Occipital lobe (tissue), 3 donors: ENCODE measurements at places on chromosomes 1 and 21. TPM values are rescaled to one million over a fixed set of nuclear protein-coding genes. Genes with fewer than 3 reads are reported as not detected.

- DNase-seq, result no peak
Observed at GRCh38 chr1:62712336-62713243, 24.4 kb upstream of the DOCK7 start.

DNA sequence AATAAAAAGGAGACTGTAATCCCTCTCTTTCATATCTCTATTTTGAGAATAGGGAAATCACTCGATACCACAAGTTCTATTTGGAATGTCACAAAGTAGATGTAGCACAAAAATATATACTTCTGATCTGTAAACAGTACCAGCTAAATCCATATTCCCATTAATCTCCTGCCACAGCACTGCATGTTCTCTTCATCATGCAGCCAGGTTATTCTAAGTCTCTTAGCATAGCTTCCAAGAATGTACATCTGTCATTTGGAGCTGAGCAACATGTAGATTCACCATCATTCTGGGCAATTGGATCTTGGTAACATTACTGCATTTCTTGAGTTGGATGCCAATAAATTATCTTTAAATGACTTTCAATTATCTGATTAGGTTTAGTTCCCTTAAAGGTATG, 1874.5 kb downstream of the MRPL39 start:
- DNase-seq, result no peak

- no peak for DNase-seq
Observed at GRCh38 chr1:200267458-200267857, 142.4 kb downstream of the ZNF281 start.

DNA sequence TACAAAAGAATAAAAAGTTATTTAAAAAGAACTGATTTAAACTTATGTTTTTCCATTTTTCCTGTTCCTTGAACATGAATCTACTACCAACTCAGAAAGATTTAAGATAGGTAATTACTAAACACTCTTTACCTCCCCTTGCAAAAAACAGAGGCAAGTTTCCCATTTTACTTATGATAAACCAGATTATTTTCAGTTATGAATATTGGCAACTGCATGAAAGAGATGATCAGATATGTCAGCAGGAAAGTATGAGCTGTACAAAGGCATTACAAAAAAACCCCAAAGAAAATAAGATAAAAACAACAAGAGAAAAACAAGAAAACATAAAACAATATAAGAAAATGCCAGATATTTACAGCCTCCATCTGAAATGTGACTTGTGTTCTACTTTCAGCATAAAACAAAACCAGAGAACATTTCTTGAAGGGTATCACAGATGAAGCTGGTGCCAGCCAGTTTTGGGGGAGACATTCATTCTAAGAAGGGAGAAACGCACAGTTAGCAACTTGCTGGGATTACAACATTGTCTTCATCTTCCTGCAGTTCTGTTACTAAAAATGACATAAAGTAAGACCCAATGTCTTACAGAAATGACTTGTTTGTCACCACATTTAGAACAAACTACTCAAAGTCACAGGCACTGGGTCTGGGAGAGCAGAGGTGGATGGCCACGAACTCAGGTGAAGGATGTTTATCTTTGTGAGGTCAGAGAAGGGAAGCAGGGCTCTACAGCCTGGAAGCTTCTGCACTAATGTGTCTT, 19.1 kb downstream of the ZC3H12A start:
- no peak for DNase-seq

- no peak for DNase-seq
Observed at GRCh38 chr1:101164776-101165175, 72.0 kb upstream of the S1PR1 start.

- DNase-seq, result no peak
Observed at GRCh38 chr1:35554266-35555211, 2.7 kb downstream of the KIAA0319L start.

DNA sequence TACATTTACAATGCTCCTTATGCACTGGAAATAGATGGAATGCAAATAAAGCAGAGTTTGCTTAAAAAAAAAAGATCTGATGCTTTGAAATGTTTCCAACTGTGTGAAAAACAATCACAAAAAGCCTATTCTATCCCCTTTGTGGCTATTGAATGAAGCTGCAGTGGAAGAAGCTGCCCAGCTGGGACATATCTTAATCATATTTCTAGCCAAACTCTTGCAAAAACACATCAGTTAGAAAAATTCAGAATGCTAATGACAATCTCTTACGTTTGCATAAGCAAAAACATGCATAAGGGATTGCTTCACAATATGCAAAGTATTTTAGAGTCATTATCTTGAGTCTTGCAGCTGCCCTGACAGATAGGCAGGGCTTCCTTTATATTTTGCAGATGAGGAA, 526.4 kb upstream of the USP24 start:
- no peak for DNase-seq

The C1QA gene
- 10.9 TPM for total RNA-seq

The DNAJC6 gene
- total RNA-seq, result 104 TPM

The TMEM79 gene
- 0.78 TPM for total RNA-seq
